ENCODE measurements at places on chromosomes 13 and 19.

DNA sequence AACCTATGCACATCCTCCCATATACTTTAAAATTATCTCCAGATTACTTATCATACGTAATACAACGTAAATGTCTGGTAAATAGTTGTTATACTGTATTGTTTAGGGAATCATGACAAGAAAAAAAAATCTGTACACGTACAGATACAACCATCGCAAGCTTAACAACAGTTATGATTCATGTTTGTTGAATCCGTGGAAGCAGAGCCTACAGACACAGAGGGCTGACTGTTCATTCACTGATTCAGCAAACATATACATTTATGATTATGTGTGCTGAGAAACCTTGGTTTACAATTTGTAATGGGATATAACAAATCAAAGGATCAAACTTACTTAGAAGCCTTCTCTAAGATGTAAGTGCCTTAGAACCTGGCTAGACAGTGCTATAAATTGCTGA, 1.5 kb downstream of the ZNF260 start:
- DNase-seq: no peak

- DNase-seq: peak; percentile 99
Observed at GRCh38 chr19:55385724-55386492, at the start of gene RPL28. Gene RPL28 (plus strand): TSS chr19:55385932. CDS start chr19:55386358, 426 bp downstream.

- DNase-seq: no peak
Observed at GRCh38 chr13:98921786-98922185, 56.1 kb downstream of the DOCK9 start.

DNA sequence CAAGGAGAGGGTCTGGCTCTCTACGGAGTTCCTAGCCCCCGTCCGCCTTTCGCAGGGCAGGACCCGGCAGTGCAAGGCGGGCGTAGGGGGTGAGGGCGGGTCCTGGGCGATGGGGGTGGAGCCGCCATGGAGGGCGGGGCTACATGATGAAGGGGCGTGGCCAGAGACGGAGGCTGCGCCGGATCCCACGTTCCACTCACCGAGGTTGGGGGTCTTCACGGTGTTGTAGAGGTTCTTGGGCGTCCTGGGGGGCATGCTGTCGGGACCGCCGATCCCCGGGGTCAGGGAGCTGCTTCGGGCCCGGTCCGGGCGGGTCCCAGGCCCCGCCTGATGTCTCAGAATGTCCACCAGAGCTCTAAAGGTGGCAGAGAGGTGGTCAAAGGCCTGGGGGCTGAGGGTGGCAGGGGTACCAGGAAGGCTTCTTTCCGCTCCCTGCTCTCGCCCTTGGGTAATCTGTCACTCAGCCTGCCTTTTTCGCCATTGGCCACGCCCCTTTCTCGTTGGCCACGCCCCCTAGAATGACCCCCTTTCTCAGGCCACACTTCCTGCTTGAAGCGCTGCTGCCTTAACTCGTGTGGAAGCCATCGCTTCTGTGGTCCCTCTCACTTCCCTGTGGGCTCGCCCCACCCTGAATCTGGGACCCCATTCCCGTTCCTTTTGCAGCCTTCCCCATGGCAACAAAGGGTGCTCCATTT, 2.5 kb downstream of the SHISA7 start:
- DNase-seq: peak; percentile 34

- DNase-seq: peak; percentile 86
Observed at GRCh38 chr19:35977446-35978222, 17.4 kb upstream of the SDHAF1 start.

DNA sequence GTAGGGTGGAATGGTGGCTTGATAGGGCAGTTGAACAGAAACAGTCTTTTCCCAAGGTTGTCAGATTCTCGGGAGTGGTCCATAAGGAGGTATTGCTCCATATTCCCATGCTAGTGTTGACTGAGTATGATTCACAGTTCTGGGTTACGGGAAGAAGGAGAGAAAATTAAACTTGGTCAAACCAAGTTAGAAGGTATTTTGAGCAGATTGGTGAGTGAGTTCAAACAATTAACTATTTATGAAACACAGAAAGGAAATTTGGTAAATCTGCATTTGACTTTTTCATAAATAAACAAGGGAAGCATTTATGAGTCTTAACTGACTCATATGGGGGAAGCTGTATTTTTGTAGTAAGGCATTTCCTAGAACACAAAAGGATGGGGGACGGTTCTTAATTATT, 2419.4 kb downstream of the PCDH9 start:
- no peak for DNase-seq

Measured in NAMALWA (cell line).